ENCODE measurements at places on chromosomes 5 and 9. TPM values are rescaled to one million over a fixed set of nuclear protein-coding genes. Genes with fewer than 3 reads are reported as not detected.

The SLC6A3 gene
- not detected for total RNA-seq

The ANKRD34B gene
- total RNA-seq, result 0.25 TPM

The PCDHGA6 gene
- 0.09 TPM for total RNA-seq

The GFPT2 gene
- 0.45 TPM for total RNA-seq

The RLN2 gene
- 4.6 TPM for total RNA-seq

The MARVELD2 gene
- total RNA-seq, result 0.23 TPM

The ALG2 gene
- total RNA-seq, result 14.0 TPM

The SLCO6A1 gene
- not detected for total RNA-seq

The CHSY3 gene
- total RNA-seq, result not detected

The NKD2 gene
- 14.6 TPM for total RNA-seq

The ABCA2 gene
- 21.9 TPM for total RNA-seq

The ADAMTSL1 gene
- not detected for total RNA-seq

The DBH gene
- total RNA-seq, result not detected

The SWI5 gene
- total RNA-seq, result 15.6 TPM

The PCDHA8 gene
- not detected for total RNA-seq

The TMC1 gene
- total RNA-seq, result not detected

The LCN9 gene
- not detected for total RNA-seq

The ACOT12 gene
- not detected for total RNA-seq

The PCDHGA11 gene
- 0.14 TPM for total RNA-seq

The PCDHA12 gene
- total RNA-seq, result not detected

The LRRC19 gene
- not detected for total RNA-seq

The CACNA1B gene
- 0.04 TPM for total RNA-seq

The TLX3 gene
- total RNA-seq, result not detected

The IL4 gene
- total RNA-seq, result not detected

The OR2K2 gene
- total RNA-seq, result not detected

The EQTN gene
- total RNA-seq, result not detected

The SLC1A1 gene
- total RNA-seq, result 1.4 TPM

The NDFIP1 gene
- total RNA-seq, result 70.5 TPM

The PCDHB10 gene
- total RNA-seq, result not detected

The SH3TC2 gene
- not detected for total RNA-seq

The JAK2 gene
- 16.4 TPM for total RNA-seq

The GDNF gene
- not detected for total RNA-seq

The ACTL7A gene
- not detected for total RNA-seq

The TXNDC8 gene
- not detected for total RNA-seq

The TAF11L10 gene
- total RNA-seq, result not detected

The SLC34A3 gene
- not detected for total RNA-seq

The ENC1 gene
- total RNA-seq, result 0.99 TPM

The DAB2IP gene
- total RNA-seq, result 0.18 TPM

The FOXD4L5 gene
- total RNA-seq, result 0.23 TPM
